ENCODE measurements at places on chromosomes 3 and 15. TPM values are rescaled to one million over a fixed set of nuclear protein-coding genes. Genes with fewer than 3 reads are reported as not detected.

DNA sequence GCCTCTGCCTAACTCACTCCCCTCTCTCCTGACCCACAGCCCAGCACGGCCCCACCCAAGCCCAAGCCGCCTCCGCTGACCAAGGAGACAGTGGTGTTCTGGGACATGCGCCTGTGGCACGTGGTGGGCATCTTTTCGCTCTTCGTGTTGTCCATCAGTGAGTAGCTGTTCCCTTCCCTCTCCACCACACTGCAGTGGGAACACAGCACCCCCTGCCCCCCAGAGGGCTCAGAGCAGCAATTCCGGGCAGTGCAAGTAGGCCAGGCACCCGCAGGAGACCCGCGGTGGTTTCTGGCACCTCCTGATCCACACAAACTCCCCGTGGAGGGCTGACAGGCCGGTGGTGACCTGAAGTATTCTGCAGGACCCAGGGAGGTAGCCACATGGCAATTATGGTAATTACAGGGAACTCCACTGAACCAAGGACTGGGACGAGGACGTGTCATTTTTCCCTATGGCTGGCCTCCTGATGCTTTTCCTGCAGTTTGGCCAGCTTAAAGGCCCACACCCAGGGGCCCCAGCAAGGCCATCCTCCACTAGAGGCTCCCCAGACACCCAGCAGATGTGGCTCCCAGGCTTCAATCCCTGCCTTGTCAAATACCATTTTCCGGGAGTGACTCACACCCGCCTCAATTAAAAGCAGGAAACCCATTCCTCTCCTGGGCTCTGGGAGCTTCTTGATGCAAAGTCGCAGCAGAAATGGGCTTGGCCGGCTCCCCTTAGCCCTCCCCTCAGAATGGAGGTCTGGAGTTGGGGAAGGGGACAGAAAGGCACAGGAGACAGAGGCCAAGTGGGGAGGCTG, 4.8 kb downstream of the TMIE start:
- DNase-seq: peak; percentile 3

Gene ROPN1
- not detected for total RNA-seq

- no peak for DNase-seq
Measured at GRCh38 chr3:81214631-81215030, 546.8 kb downstream of the GBE1 start.

Gene PLSCR5
- total RNA-seq: not detected

- no peak for DNase-seq
Measured at GRCh38 chr15:37518436-37518835, 416.0 kb upstream of the TMCO5A start.

GRCh38 chr3:128322030-128323022, 144.4 kb downstream of the DNAJB8 start:
- DNase-seq: no peak

- no peak for DNase-seq
Measured at GRCh38 chr3:186487819-186488218, 56.4 kb downstream of the CRYGS start.

GRCh38 chr15:66097151-66098021, 156.2 kb downstream of the MEGF11 start:
- DNase-seq: no peak

DNA sequence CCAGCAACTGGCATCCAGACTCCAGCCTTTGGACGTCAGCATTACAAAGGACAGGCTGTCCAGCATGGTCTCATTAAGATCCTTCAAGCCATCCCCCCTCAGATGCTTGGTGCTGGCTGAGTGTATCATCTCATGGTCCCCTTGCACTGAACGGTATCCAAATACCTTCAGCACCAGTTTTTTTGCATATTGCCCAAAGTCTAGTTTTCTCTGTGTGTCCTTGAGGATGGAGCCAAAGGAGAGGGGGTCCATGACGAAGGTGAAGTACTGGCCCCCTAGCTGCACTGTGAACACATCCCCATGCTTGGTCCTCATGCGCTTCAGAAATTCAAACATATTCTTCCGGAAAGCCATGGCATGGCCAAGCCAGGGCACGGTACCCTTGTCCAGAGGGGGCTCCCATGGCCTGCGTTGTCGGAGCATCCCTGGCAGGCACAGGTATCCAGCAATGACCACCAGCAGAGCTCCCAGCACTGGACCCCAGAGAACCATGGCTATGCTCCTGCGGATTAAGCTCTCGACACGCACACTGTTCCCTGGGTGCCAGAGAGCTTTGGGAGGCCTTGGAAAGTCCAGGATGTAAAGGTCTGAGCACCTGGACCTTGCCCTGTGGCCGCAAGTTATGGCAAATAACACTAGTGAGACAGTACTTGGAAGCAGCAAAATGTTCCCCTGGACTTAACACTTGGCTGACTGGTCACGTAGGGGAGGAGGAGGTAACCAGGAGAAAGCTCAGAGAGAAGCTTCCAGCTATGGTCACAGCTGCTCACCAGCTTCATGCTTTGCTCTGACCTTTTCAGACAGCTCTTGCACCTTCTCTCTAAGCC, at the start of gene CYP8B1:
Gene CYP8B1 (minus strand): TSS at position 555 of the 827 bp plus-strand sequence. CDS start 63 bp downstream, at position 492.
- no peak for DNase-seq

Gene DLL4
- total RNA-seq: 0.36 TPM

- no peak for DNase-seq
Measured at GRCh38 chr3:18179521-18179920, 245.6 kb downstream of the SATB1 start.

Gene ALDH1L1
- not detected for total RNA-seq

Gene IL17RB
- total RNA-seq: 0.32 TPM

GRCh38 chr15:91866971-91867372, 13.5 kb downstream of the SLCO3A1 start:
- DNase-seq: no peak

GRCh38 chr3:173814809-173815208, 417.3 kb downstream of the NLGN1 start:
- no peak for DNase-seq

Gene GOLGA6L24
- total RNA-seq: not detected

- DNase-seq: no peak
Measured at GRCh38 chr3:31035681-31036080, 141.2 kb upstream of the GADL1 start.

Gene GRK7
- not detected for total RNA-seq

Gene NUP210
- 166 TPM for total RNA-seq

- DNase-seq: no peak
Measured at GRCh38 chr3:36591959-36592358, 172.4 kb downstream of the DCLK3 start.

DNA sequence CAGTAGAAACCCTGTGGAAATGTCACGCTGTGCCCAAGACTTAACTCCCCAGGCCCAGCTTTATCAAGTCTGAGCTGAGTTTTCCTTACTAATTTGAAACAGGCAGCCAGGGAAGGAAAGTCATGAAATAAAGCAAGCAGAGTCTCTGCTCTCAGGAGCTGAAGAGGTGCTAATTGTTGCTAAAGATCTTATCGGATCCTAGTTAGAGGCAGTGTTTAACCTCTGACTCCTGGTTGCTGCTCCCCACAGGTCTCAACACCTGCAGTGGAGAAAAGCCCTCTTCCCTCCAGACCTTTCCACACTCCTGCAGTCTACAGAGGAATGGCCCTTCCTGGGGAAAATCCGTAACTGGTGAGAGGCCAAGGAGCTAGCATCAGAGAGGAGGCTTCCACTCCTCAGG, 628.2 kb downstream of the NTRK3 start:
- no peak for DNase-seq

GRCh38 chr15:96851613-96852012, 521.1 kb downstream of the NR2F2 start:
- DNase-seq: no peak

- DNase-seq: no peak
Measured at GRCh38 chr15:79341396-79341795, 30.5 kb downstream of the TMED3 start.

Gene EIF1B
- total RNA-seq: 78.1 TPM

DNA sequence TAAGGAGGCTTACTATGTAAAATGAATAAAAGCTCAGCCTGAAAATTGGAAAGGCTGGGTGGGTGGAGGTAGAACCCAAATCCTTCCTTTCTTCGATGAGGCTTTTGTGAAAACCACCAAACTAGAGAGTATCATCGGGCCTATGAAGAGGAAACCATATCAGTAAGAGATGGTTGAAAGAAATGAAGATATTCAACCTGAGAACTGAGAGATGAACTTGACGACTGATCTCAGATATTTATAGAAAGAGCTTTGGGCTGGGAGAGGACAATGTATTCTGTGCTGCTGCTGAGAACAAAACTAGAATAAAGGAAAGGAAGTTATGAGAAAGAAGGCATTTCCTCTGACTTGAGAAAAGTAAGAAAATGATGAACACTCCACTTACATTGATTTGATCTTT, 236.6 kb downstream of the KCNH8 start:
- no peak for DNase-seq

DNA sequence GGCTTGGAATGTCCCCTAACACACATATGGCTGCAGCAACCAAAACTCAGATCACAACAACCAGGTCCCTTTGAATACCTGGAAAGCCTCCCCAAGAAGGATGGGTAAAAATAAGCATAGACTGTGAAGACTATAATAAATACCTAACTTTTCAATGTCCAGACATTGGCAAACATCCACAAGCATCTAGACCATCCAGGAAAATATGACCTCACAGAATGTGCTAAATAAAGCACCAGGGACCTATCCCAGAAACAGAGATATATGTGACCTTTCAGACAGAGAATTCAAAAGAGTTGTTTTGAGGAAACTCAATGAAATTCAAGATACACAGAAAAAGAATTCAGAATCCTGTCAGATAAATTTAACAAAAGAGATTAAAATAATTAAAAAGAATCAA, 109.2 kb downstream of the NEDD4 start:
- no peak for DNase-seq

DNA sequence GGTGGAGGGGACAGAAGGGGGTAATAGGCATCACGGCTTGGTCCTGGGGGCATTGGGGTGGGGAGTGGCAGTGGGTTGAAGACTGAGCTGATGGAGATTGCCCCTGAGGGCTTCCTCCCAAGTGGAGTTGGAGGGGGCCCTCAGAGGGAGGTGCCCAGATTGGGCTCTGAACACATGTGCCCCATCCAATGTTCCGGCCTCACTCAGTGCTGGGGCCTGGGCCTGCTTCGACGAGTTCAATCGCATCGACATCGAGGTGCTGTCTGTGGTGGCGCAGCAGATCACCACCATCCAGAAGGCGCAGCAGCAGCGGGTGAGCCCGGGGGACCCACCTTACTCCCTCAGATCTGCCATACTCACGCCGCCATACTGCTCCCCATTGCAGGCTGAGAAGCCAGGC, 45.3 kb downstream of the DNAH1 start:
- no peak for DNase-seq

All from B cell (primary cell).